ENCODE measurements at places on chromosomes 1 and 21. TPM values are rescaled to one million over a fixed set of nuclear protein-coding genes. Genes with fewer than 3 reads are reported as not detected.

Gene TTC24
- polyA plus RNA-seq = 0.31 TPM

- no peak for DNase-seq
Observed at GRCh38 chr21:25402134-25402961, 204.9 kb downstream of the MRPL39 start.

Gene SHE
- polyA plus RNA-seq = 15.1 TPM

DNA sequence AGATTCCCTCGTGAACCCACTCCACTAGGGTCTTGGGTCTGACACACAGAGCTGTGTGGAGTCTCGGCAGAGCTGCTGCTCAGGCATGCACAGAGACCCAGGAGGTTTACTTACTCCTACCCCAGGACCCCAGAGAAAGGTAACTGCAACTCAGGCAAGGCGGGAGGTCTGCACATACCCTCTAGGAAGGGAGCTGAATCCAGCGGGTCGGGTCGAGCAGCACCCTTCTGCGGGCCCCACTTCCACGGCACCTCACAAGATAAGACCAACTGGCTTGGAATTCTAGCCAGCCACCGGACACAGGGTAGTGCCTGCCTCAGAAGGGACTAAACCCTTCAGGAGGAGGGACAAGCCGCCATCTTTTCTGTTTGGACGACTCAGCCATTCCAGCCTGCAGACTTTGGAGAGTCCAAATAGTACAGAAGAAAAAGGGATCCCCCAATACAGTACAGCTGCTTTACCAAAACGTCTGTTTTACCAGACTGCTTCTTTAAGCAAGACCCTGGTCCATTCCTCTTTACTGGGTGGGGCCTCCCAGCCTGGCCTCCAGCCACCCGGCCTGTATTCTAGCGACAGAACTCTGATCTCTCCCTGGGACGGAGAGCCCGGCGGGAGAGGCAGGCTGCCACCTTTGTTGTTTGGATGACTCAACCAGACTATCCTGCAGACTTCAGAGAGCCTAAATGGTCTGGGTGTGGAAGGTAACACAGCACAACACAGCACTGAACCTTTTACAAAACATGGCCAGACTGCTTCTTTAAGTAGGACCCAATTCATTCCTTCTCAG, 554.6 kb upstream of the BEND5 start:
- no peak for DNase-seq

- no peak for DNase-seq
Observed at GRCh38 chr1:153532181-153532580, 3.6 kb downstream of the S100A6 start.

- DNase-seq = no peak
Observed at GRCh38 chr1:27576806-27577227, 27.1 kb downstream of the AHDC1 start.

Gene SLC45A3
- polyA plus RNA-seq = 2.1 TPM

DNA sequence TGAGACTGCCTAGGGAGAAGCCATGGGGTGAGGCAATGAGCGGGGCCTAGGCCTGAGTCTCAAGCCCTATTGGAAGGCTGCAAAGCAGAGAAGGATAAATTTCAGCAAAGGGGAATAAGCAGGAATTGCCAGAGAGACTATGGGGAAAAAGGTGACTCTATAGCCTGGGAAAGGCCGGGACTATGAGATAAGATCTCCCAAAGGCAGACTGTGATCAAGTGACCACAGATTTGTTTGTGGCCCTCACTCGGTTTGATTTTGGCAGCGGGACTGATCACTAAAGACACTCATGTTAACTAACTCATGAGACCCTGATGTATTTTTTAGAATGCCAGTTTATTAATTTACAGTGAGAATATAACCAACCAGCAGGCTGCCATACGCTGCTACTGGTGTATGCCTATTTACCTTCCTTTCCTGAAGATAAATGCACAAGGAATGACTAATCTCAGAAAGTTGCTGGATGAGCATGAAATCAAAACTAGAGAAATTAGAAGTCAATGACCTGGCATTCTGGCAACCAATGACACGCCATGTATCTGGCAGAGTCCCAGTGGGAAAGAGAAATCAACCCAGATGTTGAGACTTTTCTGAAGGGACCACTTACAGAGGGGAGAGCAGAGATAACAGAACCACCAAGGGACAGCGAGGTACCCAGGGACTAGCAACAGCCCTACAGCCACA, 4.3 kb downstream of the HSF2BP start:
- DNase-seq = no peak

GRCh38 chr1:39205102-39205780, 746 bp downstream of the MACF1 start:
- DNase-seq = peak; percentile 76

Gene EPHX1
- 31.7 TPM for polyA plus RNA-seq

- no peak for DNase-seq
Observed at GRCh38 chr1:246404078-246404477, 103.0 kb downstream of the SMYD3 start.

- no peak for DNase-seq
Observed at GRCh38 chr1:179935909-179936496, 18.6 kb upstream of the CEP350 start.

- no peak for DNase-seq
Observed at GRCh38 chr1:91053630-91054029, 31.8 kb upstream of the ZNF644 start.

DNA sequence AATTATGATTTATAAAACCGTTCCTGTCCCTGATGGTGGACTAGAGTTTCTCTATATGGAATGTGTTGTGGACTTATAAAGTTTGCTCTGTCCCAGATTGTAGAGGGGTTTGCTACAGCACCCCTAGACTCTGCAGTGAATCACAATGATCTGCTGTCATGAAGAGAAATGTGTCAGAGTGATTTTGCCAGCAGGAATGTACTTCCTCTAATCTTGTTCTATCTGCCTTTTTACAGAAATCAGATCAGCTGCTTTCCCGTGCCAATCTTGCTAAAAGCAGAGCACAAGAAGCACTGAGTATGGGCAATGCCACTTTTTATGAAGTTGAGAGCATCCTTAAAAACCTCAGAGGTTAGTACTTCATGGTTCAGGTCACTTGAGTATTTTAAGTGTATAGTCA, 52.0 kb downstream of the LAMC2 start:
- DNase-seq = no peak

- no peak for DNase-seq
Observed at GRCh38 chr1:23788695-23789094, 2.2 kb upstream of the LYPLA2 start.

DNA sequence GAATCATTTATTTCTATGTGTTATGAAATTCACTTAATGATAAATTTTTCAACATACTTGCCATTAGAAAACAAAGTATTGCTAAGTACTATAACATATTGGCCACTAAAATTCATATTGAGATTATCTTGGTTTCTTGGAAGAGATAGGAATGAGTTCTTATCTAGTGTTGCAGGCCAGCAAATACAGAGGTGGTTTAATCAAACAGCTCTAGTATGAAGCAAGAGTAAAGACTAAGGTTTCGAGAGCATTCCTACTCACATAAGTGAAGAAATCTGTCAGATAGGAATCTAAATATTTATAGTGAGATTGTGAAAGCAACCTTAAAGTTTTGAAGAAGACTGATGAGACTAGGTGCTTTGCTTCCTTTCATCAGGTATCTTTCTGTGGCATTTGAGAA, 37.9 kb upstream of the FOXE3 start:
- DNase-seq = no peak
